CD4-positive, alpha-beta T cell (primary cell): ENCODE measurements at places on chromosomes 1 and 21. TPM values are rescaled to one million over a fixed set of nuclear protein-coding genes. Genes with fewer than 3 reads are reported as not detected.

GRCh38 chr1:15755646-15756040 lies 3.0 kb upstream of the FBLIM1 start:
- no peaks in the 10 kb centered on the region for H3K36me3 ChIP-seq
- peaks cover 43% of the 10 kb centered on the region for H3K27me3 ChIP-seq
- no peak overlapping the region for H3K27ac ChIP-seq
- no peak for DNase-seq
- H3K4me3 ChIP-seq = no peak overlapping the region
- peaks cover 21% of the 10 kb centered on the region for H3K4me1 ChIP-seq

- H3K4me3 ChIP-seq = peak overlapping the region; percentile 88
- no peaks in the 10 kb centered on the region for H3K27me3 ChIP-seq
- peaks cover 19% of the 10 kb centered on the region for H3K36me3 ChIP-seq
- peaks cover 90% of the 10 kb centered on the region for H3K4me1 ChIP-seq
Measured at GRCh38 chr1:27872802-27873551, 633 bp downstream of the THEMIS2 start.

Gene ANGPTL1
- not detected for total RNA-seq

Gene SH2D1B
- total RNA-seq = not detected

Gene SGIP1
- 0.84 TPM for total RNA-seq

Gene SLC6A17
- total RNA-seq = not detected

DNA sequence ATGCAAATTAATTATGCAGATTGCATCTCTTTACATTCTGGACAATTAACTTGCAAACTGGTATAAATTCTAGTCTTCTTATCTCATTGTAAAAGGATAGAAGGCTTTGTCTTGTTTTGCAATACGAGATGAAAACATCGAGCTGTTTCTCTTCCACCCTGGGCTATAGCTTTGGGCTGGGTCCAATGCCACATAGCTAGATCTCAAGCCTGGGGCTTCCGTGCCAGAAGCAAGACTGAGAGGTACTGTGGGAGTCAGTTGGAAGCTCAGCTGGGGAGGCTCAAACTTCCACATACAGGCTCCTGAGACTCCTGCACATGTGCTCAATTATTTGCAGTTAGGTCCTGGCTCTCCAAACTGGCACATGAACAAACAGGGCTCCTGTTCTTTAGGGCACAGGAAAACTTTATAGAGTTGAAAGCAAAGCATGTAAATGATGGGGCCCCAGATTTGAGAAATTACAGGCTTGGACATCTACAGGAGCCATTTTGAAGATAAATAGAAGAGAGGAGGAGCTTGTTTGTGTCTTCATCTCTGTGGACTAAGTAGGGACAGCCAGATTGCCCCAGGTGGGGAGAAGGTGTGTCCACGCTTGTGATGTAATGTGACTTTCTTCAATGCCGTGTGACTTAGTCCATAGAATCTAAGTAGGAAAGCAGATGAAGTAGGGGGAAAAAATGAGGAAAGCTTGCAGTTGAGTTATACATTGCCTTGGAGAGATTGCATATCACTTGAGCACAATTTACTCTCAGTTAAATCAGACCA lies 65.9 kb upstream of the SIPA1L2 start:
- H3K36me3 ChIP-seq = no peaks in the 10 kb centered on the region
- no peak overlapping the region for H3K27ac ChIP-seq
- H3K4me1 ChIP-seq = no peaks in the 10 kb centered on the region
- H3K27me3 ChIP-seq = no peaks in the 10 kb centered on the region

DNA sequence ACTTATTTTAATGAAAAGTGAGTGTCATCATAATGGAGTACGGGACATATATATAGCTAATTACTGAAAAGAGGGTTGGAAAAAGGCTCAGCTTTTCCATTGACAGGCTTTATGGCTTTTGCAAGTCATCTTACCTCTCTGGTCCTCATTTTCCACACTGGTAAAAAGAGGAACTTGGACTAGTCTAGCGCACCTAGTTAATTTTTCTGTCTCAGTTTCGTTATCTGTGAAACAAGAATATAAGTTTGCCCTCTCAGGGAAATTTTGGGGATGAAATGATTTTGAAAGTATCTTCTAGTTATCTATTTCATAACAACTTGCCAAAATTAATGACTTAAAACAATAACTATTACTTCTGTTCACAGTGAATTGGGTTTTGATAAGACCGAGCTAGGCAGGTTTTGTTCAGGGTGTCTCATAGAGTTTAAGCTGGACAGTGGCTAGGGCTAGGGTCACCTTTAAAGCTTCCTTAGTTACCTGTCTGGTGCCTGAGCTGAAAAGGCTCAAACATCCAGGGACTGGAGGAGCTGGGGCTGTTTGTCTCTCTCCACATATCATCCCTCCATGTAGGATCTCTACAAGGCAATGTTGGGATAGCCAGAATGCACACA lies 91.7 kb downstream of the TYW3 start:
- no peaks in the 10 kb centered on the region for H3K27me3 ChIP-seq
- no peak overlapping the region for H3K4me3 ChIP-seq
- no peaks in the 10 kb centered on the region for H3K4me1 ChIP-seq
- no peaks in the 10 kb centered on the region for H3K36me3 ChIP-seq
- H3K27ac ChIP-seq = no peak overlapping the region

Gene LYPD8
- total RNA-seq = not detected

- no peak overlapping the region for H3K27ac ChIP-seq
- H3K4me3 ChIP-seq = no peak overlapping the region
- H3K36me3 ChIP-seq = peaks cover 64% of the 10 kb centered on the region
- no peaks in the 10 kb centered on the region for H3K27me3 ChIP-seq
- no peak for DNase-seq
Measured at GRCh38 chr1:24468685-24469316, 33.8 kb upstream of the RCAN3 start.

Gene CATSPERE
- total RNA-seq = 1.4 TPM

- no peaks in the 10 kb centered on the region for H3K36me3 ChIP-seq
- no peak overlapping the region for H3K27ac ChIP-seq
- H3K4me3 ChIP-seq = no peak overlapping the region
- H3K27me3 ChIP-seq = no peaks in the 10 kb centered on the region
- DNase-seq = no peak
Measured at GRCh38 chr21:43355925-43356289, 71.0 kb downstream of the SIK1 start.

DNA sequence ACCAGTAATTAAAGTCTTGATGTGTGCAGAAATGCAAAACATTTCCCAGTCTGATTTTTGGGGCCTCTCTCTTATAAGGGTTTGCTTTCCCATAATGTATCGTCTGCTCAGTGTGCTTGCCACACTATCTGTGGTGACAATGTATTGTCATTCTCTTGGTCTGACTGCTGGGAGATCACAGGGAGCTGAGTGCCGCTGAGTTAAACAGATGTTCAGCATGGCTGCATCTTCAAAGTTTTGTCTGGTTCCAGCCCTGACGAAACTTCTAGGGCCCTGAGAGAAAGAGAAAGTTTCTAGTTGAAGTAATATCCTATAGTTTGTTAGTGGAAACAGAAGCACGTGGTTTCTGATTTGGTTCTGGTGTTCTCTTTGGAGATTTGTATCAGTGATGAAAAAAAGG lies 42.6 kb downstream of the DNM3 start:
- no peak for DNase-seq
- no peaks in the 10 kb centered on the region for H3K4me1 ChIP-seq
- no peak overlapping the region for H3K27ac ChIP-seq
- no peaks in the 10 kb centered on the region for H3K36me3 ChIP-seq
- no peaks in the 10 kb centered on the region for H3K27me3 ChIP-seq

Gene TEKT2
- 0.22 TPM for total RNA-seq

DNA sequence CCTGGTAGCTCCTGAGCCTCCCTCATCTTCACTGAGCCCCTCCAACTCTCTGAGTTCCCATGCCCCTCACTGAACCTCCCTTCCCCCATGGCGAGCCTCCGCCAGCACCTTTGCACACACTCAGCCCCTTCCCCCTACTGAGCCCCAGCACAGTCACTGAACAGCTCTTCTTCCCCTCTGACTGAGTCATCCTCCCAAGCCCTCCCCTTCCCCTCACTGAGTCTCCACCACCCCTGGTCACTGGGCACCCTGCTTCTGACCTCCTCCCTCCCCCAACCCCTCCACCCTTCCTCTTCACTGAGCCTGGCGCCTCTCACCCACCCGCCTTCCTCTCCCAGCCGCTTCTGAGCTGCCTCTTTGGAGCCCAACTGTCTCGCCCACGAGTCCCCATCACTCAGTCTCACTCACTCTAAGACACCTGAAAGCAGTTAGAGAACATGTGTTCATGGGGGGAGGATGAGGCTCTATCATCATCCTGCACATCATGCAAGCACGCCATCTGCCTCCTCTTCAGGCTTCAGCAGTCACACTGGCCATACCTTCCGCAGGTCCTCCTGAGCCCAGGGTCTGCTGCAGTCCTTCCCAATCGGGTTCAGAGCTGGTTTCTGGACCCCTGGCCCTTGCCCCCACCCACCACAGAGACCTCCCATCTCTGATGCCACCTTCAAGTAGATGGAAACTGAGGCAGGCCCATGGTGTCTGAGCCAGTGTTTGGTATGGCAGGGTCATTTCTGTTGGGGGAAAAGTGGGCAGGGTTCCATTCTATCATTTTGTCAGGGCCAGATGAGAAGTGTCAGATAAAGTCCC lies 2.0 kb upstream of the TRNP1 start:
- no peaks in the 10 kb centered on the region for H3K36me3 ChIP-seq
- peaks cover 35% of the 10 kb centered on the region for H3K27me3 ChIP-seq

Gene SSU72
- 95.4 TPM for total RNA-seq

Gene LCE1B
- total RNA-seq = not detected

Gene FCER1G
- 2.0 TPM for total RNA-seq

Gene CELA2A
- not detected for total RNA-seq

Gene C1orf185
- not detected for total RNA-seq

DNA sequence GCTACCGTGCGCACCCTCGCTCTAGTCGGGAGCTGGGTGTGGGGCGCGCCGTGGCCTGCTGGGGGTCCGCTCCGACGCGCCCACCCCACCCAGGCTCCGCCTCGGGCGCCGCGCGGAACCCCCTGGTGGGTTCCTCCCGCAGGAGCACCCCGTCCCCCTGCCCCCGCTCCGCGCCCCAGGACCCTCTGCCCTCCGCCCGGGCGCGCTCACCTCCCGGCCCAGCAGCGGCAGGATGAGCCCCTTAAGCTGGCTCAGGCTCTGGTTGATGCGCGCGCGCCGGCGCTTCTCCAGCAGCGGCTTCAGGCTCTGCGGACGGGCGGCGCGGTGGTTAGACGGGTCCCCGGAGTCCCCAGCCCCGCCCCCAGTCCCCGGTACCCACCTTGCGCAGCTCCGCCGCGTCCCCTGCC lies 319 bp downstream of the HES2 start:
- H3K4me1 ChIP-seq = peaks cover 47% of the 10 kb centered on the region
- no peak overlapping the region for H3K4me3 ChIP-seq
- no peak overlapping the region for H3K27ac ChIP-seq
- peak; percentile 39 for DNase-seq

- H3K4me3 ChIP-seq = no peak overlapping the region
- H3K4me1 ChIP-seq = no peaks in the 10 kb centered on the region
- no peak for DNase-seq
Measured at GRCh38 chr1:201324821-201325677, 41.7 kb downstream of the PKP1 start.

Gene AJAP1
- total RNA-seq = 0.39 TPM

Gene GPR25
- 2.7 TPM for total RNA-seq

DNA sequence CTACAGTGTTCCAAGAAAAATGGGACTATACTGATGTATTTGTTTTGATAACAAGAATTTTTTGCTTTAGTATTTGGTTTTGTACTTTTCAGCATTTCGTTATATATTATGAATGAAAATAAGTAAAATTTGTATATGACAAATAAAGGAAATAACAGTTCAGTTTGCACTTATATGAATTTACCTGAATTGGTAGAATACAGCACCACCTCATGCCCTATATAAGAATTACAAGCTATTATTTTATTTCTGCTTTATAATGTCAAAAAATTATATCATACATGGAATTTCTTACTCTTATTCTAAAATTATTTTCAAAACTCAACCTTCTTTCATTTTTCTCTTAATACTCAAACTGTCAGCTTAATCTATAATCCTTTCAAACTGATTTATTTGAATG lies 14.6 kb downstream of the EFCAB7 start:
- no peaks in the 10 kb centered on the region for H3K4me1 ChIP-seq
- H3K4me3 ChIP-seq = no peak overlapping the region
- H3K27me3 ChIP-seq = no peaks in the 10 kb centered on the region
- no peak overlapping the region for H3K27ac ChIP-seq

Gene SH2D5
- not detected for total RNA-seq

Gene CNR2
- 0.05 TPM for total RNA-seq

- H3K27ac ChIP-seq = no peak overlapping the region
- H3K4me1 ChIP-seq = no peaks in the 10 kb centered on the region
- no peaks in the 10 kb centered on the region for H3K36me3 ChIP-seq
- H3K4me3 ChIP-seq = no peak overlapping the region
- no peaks in the 10 kb centered on the region for H3K27me3 ChIP-seq
- DNase-seq = no peak
Measured at GRCh38 chr1:187203257-187203656, 374.5 kb downstream of the PLA2G4A start.

DNA sequence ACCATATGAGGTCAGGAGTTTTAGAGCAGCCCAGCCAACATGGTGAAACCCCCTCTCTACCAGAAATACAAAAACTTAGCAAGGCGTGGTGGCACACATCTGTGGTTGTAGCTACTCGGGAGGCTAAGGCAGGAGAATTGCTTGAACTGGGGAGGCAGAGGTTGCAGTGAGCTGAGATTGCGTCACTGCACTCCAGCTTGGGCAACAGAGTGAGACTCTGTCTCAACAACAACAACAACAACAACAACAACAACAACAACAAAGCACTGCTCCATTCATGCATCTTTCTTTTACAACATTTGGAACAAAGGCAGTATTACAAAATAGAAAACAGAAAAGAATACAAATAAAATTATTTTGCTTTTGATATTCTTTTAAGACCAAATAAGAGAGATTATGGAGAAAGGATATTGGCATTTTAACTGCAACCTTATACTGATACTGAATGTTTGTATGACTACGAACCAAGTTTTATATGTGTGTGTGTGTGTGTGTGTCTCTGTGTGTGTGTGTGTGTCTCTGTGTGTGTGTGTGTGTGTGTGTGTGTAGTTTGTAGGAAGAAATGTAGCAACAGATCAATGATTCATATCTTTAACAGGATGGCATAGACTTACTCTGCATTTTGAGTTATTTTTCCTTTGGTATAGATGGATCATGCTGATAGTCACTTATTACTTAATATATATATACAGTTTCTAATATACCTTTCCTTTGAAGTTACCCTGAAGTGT lies 24.6 kb downstream of the ATF6 start:
- H3K36me3 ChIP-seq = peaks cover 78% of the 10 kb centered on the region
- H3K4me1 ChIP-seq = no peaks in the 10 kb centered on the region
- H3K27me3 ChIP-seq = no peaks in the 10 kb centered on the region
- no peak overlapping the region for H3K4me3 ChIP-seq
- no peak for DNase-seq
- no peak overlapping the region for H3K27ac ChIP-seq

Gene CCDC30
- total RNA-seq = 1.3 TPM

GRCh38 chr1:100152271-100152670 lies 19.3 kb downstream of the TRMT13 start:
- peaks cover 27% of the 10 kb centered on the region for H3K36me3 ChIP-seq
- no peaks in the 10 kb centered on the region for H3K4me1 ChIP-seq
- H3K27me3 ChIP-seq = no peaks in the 10 kb centered on the region
- no peak for DNase-seq
- no peak overlapping the region for H3K27ac ChIP-seq

Gene SMIM11
- 4.7 TPM for total RNA-seq
